Transverse colon (tissue), 4 donors: ENCODE measurements at places on chromosomes 12 and 14.
A peak's percentile ranks its signal among the peaks of the same experiment; 100 is the strongest.

DNA sequence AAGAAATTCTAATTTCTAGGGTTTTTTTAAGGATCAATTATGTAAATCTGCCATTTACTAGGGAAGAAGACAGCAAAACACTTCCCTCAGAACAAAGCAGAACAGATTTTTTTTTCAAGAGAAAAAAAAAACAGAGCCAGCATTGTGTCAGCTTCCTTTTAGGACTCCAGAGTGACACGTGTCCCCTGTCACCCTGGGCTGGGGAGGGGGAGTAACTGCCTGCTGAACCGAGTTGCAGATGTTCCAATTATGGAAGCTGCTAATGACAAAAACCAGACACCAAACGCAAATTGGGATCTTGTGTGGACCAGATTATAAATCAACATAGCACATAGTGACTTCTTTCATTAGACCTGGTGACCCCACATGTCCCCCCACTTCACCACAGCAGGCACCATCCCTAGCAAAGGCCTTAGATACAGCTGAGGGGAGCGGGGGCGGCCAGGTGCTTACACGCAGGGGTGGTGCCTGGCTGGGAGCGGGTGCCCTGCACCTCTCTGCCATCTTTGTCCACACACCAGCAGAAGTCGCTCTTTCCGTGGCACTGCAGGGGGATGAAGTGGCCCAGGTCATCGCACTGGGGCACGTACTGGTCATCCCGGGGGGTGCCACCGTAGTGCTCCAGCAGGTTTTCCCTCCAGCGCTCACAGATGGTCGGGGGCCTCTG lies 25.4 kb downstream of the RTRAF start:
- DNase-seq = no peak
- peaks cover 3% of the 10 kb centered on the region for H3K36me3 ChIP-seq
- no peak overlapping the region for H3K4me3 ChIP-seq
- no peak overlapping the region for H3K27ac ChIP-seq

DNA sequence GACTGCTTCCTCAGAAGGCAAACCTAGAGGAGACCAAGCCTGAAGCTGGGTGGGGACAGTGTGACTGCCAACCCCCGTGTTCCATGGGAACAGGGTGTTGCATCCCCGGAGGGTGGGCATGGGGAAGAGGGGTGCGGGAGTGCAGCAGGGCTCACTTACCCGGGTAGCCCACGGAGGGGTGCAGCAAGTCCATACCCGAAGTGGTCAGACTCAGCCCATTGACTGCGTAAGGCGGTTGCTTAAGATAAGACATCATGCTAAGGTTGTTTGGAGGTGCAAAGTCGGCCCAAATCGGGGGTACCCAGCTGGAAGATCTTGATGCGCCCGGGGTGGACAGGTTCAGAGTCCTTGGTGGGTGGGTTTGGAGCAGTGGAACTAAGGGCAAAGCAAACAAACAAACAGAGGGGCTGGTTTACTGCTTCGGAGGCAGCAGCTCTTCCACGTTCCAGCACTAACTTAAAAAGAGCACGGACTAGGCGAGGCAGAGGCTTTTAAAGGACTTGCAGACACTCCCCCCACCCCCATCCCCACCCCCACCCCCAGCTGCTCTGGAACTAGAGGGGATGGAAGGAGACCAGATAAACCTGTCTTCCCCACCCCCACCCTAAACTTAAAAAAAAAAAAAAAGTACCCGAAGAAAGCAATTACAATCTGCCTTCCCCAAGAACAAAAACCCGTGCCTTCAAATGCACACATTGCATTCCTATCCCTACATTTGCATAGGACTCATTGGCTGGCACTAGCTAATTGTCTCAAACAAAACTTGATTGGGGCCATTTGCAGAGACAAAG lies 4.9 kb downstream of the OTX2 start:
- H3K27ac ChIP-seq = no peak overlapping the region
- DNase-seq = no peak
- H3K36me3 ChIP-seq = no peaks in the 10 kb centered on the region
- H3K27me3 ChIP-seq = peaks cover 100% of the 10 kb centered on the region

DNA sequence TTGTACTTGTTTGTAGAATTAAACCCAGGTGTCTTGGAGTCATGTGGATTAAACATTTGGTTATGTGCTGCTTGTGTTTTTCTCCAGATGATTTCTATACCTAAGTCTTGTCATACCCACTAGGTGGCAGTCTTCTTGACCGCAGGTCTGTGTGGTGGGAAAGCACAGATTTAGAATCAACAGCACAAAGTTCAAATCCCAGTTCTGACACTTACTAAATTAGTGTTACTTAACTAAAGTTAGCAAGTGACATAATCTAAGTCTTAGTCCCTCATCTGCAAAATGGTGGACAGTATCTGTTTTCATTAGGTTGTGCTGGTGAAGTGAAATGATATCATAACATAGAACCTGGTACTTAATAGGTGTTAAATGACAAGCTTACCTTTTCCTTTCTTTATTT lies 151.0 kb upstream of the ARHGAP5 start:
- no peak for DNase-seq
- no peaks in the 10 kb centered on the region for H3K27me3 ChIP-seq
- no peak overlapping the region for H3K4me3 ChIP-seq
- H3K36me3 ChIP-seq = no peaks in the 10 kb centered on the region

- no peaks in the 10 kb centered on the region for H3K36me3 ChIP-seq
- no peaks in the 10 kb centered on the region for H3K4me1 ChIP-seq
- H3K27ac ChIP-seq = no peak overlapping the region
- no peak overlapping the region for H3K4me3 ChIP-seq
- no peak for DNase-seq
Measured at GRCh38 chr12:21129906-21130305, 1.1 kb upstream of the SLCO1B1 start.

- H3K36me3 ChIP-seq = no peaks in the 10 kb centered on the region
- DNase-seq = peak; percentile 24
- H3K27ac ChIP-seq = no peak overlapping the region
- peaks cover 10% of the 10 kb centered on the region for H3K4me1 ChIP-seq
- H3K27me3 ChIP-seq = peaks cover 91% of the 10 kb centered on the region
Measured at GRCh38 chr12:116880817-116881324, 370 bp downstream of the HRK start.

DNA sequence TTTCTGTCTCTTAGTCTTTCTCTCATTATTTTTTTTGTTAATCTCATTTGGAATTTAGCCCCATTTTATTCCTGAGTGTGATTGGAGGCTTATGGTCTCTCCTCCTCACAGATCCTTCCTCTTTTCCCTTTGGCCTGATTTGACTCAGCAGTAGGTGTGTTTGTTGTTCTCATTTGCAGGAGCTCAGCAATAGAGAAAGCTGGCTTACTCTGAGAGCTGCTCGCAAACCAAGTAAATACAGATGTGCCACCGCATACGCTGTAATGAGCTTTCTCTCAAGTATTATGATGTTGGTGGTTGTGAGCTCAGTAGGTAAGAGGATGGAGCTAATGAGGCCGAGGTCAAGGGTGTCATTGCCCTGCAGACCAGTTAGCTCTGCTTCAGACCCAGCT lies 206.5 kb downstream of the ETV6 start:
- no peaks in the 10 kb centered on the region for H3K36me3 ChIP-seq
- no peak for DNase-seq
- no peak overlapping the region for H3K4me3 ChIP-seq
